Cortex of kidney (tissue), 1 donor: ENCODE measurements at places on chromosomes 3 and 15.

DNA sequence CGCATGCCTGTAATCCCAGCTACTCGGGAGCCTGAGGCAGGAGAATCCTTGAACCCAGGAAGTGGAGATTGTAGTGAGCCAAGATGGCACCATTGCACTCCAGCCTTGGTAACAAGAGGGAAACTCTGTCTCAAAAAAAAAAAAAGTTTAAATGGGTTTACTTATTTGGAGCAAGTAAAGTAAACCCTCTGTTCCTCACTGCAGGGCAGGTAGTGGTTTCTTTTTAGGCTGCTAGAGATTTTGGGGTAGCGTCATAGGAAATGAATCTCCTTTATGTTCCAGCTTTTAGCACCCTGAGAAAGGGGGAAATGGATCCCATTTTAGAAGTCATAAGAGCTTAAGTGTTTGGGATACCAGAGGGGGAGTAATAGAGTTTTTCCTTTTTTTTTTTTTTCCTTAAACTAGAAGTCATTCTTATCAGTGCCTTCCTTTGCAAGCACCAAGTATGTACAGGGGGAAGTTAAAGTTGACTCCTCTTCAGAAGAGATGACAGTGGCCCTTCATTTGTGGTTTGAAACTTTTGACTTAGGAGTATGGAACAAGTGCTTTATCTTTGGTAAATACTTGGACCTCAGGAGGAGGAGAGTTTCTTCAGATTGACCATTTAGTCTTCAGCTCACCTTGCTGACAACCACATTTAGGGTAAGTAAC is 8.0 kb downstream of the PXK start:
- DNase-seq, result no peak

DNA sequence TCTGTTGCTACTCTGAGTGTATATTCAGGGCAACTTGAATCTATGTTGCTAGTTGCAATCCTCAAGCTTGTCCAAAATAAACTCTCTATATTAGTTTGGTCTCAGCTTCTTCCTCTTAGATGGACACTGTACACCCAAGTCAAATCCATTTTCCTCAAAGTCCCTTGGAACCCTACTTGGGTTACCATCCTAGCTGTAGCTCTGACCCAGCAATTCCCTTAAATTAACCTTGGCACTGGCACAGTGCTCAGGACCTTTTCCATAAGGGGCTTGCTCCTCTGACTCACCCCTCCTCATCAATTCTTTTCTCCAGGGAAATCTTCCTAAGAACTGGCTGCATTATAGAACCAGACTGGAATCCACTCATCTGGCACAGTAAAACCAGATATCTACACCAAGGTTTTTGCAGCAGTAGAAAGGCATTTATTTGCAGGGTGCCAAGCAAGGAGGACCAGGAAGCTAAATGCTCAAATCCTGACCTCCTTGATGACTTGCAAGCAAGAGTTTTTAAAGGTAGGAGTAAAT is 44.9 kb upstream of the B3GALNT1 start:
- DNase-seq, result no peak

DNA sequence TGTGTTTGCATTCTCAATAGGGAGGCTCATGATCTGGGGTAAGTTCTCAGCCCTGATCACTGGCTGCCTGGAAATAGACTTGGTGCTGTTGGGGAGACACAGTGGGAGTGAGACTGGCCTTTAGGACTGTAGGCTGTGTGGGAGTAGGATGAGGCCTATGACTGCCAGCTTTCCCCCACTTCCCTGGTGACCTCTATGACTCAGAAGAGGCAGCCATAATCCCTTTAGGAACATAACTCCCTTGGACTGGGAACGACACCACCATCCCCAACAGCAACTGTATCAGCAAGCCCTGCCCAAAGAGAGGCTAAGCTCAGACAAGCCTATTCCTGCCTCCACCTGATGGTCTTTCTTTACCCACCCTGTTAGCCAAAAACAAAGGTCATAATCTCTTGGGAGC is 91.3 kb downstream of the SUCNR1 start:
- DNase-seq, result no peak

- DNase-seq, result no peak
Measured at GRCh38 chr3:181382656-181383055, 329.1 kb upstream of the SOX2 start.

DNA sequence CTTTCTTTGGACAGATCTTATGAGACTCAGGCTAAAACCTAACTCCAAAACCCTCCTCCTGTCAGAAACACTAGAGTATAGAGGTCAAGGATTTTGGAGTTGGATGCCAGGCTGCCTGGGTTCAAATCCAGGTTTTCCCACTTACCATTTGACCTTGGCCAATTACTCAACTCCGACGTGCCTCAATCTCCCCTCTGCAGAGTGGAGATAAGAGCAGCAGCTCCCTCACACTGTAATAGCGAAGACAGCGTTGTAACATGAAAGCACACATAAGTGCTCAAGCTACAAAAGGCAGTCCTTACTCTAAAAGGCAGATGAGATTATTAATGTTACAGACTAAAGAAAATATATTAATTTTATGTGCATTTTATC is 90.1 kb downstream of the IGF2BP2 start:
- DNase-seq, result no peak
